ENCODE measurements at places on chromosomes 12 and 14.

GRCh38 chr12:5708371-5708770 lies 236.7 kb downstream of the ANO2 start:
- no peak for DNase-seq

- no peak for DNase-seq
Observed at GRCh38 chr14:99191395-99192027, 80.5 kb downstream of the BCL11B start.

DNA sequence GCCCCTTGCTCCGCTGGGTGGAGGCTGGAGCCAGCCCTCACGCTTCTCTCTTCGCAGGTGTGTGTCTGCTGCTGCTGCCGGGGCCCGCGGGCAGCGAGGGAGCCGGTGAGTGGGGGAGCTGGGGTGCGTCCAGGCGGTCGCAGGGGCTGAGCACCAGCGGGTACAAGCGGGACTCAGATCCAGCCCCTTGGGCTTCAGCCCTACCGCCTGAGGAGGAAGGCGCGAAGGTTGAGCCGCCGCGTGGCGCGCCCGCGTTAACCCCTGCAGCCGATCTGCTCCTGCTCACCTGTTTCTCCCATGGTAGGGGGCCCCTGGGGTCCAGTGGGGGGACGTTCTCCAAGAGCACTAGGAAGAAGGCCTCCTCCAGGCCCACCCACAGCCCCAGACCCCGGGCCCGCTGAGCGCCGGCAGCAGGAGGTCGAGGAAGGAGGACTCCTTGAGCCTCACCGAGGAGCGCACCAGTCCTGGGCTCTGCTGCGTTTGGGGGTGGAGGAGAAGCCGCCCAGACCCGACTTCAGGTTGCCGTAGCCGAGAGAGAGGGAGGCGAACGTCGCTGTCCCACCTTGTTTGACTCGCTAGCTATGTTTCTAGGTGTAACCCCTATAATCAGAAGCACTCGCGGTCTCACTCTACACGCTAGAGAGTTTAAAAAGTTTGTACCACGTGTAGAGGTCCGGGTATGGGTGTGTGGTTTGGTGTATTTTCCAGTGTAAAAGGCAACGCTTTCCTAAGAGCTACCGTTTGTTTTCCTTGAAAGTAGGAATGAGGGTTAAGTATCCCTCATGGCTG lies 834 bp downstream of the COCH start:
- peak; percentile 66 for DNase-seq

DNA sequence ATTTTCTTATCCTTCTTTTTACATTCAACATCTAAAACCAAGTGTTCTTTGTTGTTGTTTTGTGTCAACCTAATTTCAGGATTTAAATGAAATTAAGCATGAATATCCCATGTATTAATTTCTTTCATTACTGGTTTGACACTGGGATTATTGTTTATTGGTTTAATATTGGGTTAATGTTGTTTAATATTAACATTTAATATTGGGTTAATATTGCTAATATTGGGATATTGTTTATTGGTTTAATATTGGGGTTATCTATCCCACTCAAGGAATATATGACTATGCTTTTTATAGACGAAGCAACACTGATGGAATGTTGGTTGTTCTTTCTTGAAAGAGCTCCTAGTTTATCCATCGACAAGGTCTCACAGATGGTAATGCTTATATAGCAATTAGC lies 45.9 kb downstream of the TMPRSS12 start:
- DNase-seq = no peak

- no peak for DNase-seq
Observed at GRCh38 chr14:97446087-97446486, 648.9 kb downstream of the VRK1 start.

DNA sequence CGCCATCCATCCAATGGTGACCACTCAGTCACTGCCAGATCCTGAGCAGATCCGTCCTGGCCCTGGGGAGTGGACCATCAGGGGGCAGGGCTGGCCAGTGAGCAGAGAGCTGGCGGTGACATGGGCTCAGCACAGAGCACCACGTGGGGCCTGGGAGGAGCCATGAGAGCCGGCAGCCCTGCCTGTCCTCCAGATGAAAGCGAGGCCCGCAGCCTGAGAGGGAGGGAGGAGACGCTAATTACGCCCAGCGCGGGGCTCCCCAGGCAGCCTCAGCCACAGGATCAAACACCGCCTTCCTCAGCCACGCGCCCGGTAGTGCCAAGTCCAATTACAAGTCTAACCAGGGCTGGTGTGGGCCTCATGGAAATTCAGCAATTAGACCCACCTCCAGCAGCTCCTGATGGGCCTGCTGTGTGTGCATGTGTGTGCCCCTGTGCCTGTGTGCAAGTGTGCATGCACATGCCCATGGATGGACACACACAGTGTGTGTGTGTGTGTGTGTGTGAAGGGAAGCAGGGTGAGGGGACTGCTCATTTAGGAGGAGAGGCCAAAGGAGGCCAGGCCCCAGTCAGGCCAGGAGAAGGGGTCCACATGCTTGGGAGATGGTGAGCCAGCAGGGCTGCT lies 68.0 kb downstream of the KIF26A start:
- DNase-seq = no peak

GRCh38 chr14:19823765-19824164 lies 20.2 kb downstream of the OR4N2 start:
- no peak for DNase-seq

GRCh38 chr12:39966256-39966655 lies 139.6 kb downstream of the SLC2A13 start:
- DNase-seq = no peak

GRCh38 chr12:47885012-47885501 lies 19.7 kb downstream of the VDR start:
- DNase-seq = peak; percentile 45

DNA sequence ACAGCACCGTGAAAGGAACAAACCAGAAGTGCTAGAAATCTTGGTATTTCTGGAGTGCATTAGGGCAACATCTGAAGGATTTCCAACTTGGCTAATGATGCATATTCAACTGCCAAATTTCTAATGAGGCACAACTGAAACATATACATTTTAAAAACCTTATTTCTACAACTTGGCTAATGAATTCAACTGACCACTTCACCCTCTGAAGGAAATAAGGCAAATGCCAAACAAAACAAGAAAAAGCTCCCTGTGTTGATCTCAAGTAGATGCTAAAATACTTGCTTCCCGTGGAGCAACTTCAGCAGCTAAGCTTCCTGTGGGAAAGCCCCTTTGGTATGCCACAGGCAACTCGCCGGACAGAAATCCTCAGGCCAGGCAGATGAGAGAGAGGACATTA lies 167.1 kb downstream of the TTC7B start:
- no peak for DNase-seq

DNA sequence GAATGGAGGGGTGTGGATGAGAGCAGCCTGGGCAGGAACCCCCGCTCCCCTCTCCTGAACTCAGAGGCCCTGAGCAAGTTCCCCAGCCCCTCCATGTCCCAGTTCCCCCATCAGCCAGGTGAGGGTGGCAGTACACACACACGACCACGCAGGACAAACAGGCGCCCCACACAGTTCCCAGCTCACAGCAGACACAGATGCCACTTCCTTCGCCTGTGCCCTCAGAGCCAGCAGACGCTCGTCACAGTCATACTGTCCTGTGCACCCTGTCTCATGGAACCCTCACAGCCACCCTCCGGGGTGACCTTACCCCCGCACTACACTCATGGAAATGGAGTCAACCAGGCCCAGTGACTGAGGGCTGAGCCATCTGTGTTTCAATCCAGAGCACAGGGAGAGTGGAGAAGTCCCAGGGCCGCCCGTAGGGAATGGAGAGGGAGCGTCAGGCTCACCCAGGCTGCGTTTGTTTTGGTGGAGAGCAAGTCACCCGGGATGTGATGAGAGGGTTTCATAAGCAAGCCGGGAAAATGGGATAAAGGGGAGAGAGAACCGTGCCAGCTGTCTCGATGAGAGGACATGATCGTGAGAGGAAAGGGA lies 47.5 kb upstream of the DYNC1H1 start:
- DNase-seq = no peak

DNA sequence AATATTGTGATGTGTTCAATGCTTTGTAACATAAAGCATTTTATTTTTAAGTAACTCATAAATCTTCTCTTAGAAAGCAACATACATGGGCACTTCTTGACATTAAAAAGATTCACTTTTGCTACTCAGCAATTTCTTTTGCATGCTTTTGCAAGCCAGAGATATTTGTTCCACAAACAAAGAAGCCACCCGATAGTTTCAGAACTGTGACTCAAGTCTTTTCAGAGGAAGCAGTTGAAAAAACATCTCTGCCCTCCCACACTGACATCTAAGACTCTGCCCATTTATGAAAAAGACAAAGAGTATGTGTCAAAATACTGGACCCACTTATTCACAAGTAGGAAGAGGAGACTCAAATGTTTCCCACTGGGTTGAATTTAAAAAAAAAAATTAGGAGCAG lies 7.5 kb downstream of the APPL2 start:
- DNase-seq = no peak

DNA sequence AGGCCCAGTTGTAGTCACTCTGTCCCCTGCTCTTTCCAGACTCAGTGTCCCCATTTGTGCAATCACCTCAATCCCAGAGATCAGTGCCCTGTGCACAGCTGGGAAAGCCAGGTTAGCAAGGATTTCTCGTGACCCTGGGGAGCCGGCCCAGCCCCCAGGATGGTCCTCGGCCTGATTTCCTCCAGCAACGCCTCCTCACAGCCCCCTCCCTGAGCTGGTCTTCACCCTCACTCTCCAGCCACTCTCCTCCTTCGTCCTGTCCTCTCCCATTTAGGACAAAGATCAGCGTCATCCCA lies 194.8 kb upstream of the C14orf180 start:
- no peak for DNase-seq

GRCh38 chr14:92659765-92660561 lies 88.5 kb downstream of the LGMN start:
- peak; percentile 97 for DNase-seq

- DNase-seq = no peak
Observed at GRCh38 chr12:130504110-130504839, 166.6 kb downstream of the PIWIL1 start.

GRCh38 chr14:100531152-100532121 lies 55.8 kb downstream of the BEGAIN start:
- peak; percentile 7 for DNase-seq

DNA sequence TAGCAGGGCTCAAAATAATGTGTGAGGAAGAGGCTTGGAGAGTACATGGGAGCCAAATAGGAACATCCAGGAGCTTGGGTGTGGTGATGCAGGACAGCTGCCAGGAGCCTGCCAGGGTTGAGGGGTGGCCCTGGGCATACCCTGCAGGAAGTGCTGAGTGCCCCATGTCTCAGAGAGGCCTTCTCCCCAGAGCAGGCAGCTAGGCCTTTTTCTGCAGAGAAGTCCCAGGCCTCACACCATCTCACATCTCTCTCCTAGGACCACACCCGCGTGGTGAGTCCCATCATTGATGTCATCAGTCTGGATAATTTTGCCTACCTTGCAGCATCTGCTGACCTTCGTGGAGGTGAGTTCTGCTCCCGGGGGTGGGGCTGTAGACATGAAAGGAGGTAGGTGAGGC lies 66.9 kb downstream of the ERH start:
- DNase-seq = no peak

GRCh38 chr14:72408020-72408419 lies 475.8 kb downstream of the RGS6 start:
- DNase-seq = no peak

DNA sequence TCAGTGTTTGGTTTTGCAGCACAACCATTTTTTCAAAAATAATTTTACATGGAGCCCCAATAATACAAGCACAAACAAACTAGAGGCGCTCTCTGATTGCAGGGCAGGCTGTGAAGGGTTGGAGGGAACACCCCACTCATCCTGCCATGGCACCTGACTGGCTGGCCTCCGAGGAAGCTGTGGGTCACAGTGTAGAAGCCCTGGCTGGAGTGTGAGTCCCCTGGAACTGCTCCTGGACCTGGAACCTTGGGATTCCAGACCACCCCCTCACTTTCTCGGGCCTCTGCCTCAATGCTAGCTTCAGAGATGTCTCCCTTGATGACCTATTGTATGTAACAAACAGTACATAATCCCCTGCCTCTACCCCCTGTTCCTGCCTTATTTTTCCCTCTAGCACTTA lies 14.8 kb upstream of the SERPINA12 start:
- DNase-seq = no peak

- no peak for DNase-seq
Observed at GRCh38 chr14:62939970-62940369, 105.3 kb downstream of the KCNH5 start.

GRCh38 chr12:54374562-54375258 lies 9.8 kb downstream of the ZNF385A start:
- DNase-seq = no peak

DNA sequence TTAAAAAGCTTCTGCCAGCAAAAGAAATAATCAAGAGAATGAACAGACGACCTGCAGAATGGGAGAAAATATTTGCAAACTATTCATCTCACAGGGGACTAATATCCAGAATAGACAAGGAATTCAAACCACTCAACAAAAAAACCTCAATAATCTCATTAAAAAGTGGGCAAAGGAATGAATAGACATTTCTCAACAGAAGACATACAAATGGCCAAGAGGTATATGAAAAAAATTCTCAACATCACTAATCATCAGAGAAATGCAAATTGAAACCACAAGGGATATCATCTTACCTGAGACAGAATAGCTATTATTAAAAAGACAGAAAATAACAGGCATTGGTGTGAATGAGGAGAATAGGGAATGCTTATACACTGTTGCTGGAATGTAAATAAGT lies 270.0 kb downstream of the DACT1 start:
- DNase-seq = no peak

DNA sequence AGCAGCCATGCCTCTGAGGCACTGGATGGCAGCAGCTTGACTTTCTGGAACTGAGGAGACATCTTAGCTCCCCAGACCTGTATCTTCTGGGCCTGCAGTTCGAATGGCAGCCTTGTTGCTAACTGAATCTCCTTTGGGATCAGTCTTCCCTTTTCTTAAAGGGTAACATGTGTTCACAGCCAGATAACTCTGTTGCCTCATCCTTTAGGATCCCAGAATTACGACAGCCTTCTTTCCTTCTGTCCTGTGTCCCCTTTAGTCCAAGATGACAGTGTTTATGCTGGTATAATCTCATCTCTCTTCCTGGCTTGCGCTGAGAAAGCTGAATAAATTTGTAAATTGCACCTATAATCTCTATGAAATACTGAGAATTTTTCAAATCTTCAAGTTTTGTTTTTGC lies 9.1 kb upstream of the ERC1 start:
- no peak for DNase-seq

- DNase-seq = no peak
Observed at GRCh38 chr12:95480230-95480629, 6.3 kb downstream of the METAP2 start.

GRCh38 chr12:23098517-23098916 lies 473.5 kb downstream of the ETNK1 start:
- no peak for DNase-seq

DNA sequence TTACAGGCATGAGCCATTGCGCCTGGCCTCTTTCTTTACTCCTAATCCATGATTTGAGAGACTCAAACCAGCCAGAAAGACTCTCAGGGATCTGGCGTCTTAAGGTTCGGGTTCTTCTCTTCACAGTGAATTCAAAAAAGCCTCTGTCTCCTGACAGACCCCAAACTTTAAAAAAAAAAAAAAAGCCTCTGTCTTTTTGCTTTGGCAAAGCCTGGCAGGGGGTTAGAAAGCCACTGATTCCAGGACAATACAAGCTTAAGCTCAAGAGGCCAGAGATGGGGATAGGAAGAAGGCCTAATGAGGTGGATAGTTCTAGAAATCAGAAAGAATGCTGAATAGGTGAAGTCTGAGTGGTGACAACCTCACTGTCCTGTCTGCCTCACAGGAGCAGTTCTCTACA lies 8.8 kb downstream of the NRIP2 start:
- no peak for DNase-seq

Measured in NB4 (cell line).